ENCODE measurements at places on chromosomes 3 and 15.

DNA sequence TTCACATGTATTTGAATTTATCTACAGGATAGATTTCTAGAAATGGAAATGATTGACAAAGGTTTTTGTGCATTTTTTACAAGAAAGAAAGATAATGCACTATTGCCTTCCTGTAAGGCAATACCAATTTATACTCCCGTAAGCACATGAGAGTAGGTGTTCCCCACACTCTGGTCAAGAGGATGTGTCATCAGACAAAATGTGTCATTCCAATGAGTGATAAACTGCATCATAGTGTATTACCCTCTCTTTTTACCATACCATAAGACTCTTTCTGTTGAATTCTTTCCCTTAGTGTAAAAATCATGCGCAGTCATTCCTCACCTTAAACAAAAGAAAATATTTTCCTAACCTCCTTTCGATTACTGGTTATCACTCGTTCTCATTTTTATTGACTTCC lies 251.0 kb downstream of the ROBO1 start:
- no peak for DNase-seq

DNA sequence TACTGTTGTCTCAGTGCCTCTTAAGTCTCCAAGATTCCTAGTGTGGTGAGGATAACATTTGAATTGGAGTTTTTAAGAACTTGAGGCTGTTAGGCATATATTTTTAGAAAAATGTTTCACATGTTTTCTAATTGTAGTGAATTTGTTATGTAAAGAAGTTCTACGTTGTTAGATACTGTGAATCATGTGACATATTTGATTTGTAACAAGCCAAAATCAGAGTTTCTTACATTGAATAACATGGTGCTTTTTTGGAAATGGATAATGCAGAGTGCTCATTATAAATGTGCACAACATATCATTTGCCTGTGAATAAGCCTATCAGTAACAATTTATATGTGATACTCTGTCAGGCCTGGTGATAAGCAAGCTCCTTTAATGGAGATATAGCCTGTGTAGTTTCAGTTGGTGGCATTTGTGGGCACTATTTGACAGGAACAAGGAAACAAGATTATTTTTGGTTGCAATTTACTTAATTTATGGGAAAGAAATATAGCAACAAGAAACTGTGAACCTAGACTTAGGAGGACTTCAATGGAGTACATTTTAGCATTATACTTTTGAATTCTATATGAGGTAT lies 328.8 kb downstream of the ARPP21 start:
- no peak for DNase-seq

DNA sequence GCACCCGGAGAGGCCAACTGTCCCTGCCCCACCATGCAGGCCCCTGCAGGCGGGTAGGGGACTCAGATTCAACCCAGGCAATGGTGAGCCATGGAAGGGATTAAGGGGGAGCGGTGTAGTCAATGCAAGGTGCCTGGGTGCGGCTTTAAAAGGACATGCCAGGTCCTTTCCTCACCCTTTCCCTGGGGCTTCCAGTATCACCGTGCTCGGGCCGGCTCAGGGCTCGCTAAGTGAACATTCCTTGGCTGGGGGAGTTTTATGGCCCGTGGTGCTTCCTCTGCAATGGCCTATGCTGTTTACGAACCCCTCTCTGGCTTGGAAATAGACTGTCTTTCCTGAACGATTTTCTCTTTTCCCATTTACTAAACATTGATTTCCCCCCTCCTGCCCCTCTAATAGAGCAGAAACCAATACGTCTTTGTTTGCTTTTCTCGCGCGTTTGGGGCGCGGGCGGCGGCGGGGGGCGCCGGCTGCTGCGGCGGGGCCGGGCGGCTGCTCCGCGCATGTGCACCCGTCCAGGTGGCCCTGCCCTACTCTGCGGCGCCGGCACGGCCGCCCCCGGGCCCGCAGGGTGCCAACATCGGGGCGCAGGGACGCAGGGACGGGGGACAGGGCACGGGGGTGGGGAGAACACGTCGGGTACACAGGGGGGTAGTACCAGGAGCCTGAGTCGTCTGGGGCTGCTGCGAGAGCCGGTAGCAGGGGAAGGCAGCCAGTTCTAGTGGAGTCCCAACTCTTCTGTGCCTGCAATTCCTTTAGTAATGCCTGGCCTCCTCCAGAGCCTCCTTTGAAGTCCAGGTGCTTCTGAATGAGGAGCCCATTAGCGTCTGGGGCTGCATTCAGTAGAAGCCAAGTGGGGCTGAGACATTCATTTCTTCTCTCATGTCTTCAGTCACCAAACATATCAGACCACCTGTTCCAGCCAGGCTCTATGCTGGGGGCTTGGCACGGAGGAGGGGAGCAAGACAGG lies 26.9 kb upstream of the CACNA2D2 start:
- no peak for DNase-seq

- no peak for DNase-seq
Measured at GRCh38 chr3:147231111-147231510, 175.2 kb downstream of the ZIC4 start.

GRCh38 chr3:13219077-13219901 lies 146.1 kb upstream of the IQSEC1 start:
- no peak for DNase-seq

- no peak for DNase-seq
Measured at GRCh38 chr3:69872783-69873378, 126.7 kb upstream of the SAMMSON start.

GRCh38 chr15:25805031-25805430 lies 58.1 kb downstream of the ATP10A start:
- no peak for DNase-seq

- peak; percentile 8 for DNase-seq
Measured at GRCh38 chr3:182979674-182980191, 605 bp downstream of the DCUN1D1 start.

DNA sequence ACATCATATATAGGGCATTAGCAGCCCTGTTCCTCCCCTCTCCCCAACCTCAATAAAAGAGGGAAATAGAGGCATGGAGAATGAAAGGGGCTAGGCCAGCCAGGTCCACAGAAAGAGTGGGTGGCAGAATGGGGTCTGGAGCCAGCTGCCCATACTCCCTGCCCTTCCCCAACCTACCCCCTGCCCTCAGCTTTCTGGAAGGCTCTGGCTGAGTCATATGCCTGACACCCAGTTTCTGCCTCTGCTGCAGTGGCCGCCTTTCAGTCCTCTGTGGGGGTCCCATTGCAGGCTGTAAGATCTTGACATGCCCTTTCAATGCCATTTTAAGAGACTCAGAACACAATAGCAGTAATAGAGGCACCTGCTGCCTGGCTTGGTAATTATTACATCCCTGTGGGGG lies 95.7 kb downstream of the LINGO1 start:
- DNase-seq = no peak

DNA sequence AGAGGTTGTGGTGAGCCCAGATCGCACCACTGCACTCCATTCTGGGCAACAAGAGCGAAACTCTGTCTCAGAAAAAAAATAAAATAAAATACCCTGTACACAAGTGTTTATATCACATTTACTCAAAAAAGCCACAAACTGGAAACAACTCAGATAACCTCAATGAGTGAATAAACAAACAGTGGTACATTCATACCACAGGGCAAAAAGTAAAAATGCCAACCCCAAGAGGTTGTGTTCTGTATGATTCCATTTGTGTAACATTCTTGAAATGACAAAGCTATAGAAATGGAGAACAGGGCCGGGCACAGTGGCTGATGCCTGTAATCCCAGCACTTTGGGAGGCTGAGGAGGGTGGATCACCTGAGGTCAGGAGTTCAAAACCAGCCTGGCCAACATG lies 12.9 kb downstream of the EDC3 start:
- no peak for DNase-seq

DNA sequence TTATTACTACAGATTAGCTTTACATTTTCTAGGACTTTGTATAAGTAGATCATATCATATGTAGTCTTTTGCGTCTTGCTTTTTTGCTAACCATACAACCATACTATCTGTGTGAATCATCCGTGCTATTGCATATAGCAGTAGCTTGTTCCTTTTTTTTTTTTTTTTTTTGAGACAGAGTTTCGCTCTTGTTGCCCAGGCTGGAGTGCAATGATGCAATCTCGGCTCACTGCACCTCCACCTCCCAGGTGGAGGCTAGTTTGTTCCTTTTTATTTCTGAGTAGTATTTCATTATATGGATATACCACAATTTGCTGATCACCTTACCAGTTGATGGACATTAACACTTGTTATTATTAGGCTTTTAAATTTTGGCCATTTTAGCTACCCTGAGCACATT lies 54.5 kb upstream of the TBL1XR1 start:
- DNase-seq = no peak
